ENCODE measurements at places on chromosomes 12 and 14.

- DNase-seq: peak; percentile 2
Measured at GRCh38 chr14:96681829-96682228, 115.4 kb upstream of the VRK1 start.

GRCh38 chr14:77967110-77967509, 167.2 kb downstream of the ADCK1 start:
- DNase-seq: no peak

GRCh38 chr12:76883151-76883550, 4.3 kb upstream of the CSRP2 start:
- peak; percentile 42 for DNase-seq

DNA sequence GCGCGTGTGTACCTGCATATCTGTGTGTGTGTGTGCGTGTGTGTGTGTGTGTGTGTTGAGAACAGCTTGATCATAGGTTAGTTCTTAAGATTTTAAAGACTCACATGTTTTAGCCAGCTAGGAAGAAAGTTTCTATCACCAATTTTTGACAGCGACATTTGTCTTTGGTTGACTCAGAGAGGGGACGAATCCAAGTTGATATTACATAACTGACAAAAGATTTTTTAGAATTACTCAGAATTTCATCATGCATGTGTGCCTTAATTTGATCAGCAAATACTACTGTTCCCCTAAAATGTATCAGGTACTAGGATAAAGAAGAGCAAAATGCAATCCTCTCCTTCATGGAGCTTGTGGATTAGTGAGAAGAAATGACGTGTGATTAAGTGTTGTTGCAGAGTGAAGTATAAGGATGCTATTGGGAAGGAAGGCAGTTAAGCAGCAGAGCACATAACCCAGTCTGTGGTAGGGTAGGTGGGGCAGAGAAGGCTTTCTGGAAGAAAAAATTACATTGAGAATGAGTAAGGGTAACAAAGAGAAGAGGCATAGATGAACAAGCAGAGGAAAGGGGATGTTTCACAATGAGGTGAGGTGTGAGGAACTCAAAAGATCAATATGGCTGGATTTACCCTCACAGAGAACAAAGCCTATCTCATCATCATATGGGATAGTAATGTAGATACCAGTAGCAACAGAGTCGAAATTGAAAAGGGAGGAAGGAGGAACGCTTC, 77.5 kb downstream of the ELK3 start:
- no peak for DNase-seq

- DNase-seq: peak; percentile 32
Measured at GRCh38 chr12:104698871-104699270, 242.1 kb downstream of the CHST11 start.

GRCh38 chr14:94670692-94671285, 58.6 kb downstream of the SERPINA3 start:
- DNase-seq: no peak

- DNase-seq: no peak
Measured at GRCh38 chr12:54191126-54191525, 2.3 kb upstream of the SMUG1 start.

- no peak for DNase-seq
Measured at GRCh38 chr12:31363831-31364230, 37.9 kb upstream of the SINHCAF start.

- peak; percentile 80 for DNase-seq
Measured at GRCh38 chr14:61152851-61153364, 128.2 kb downstream of the TMEM30B start.

DNA sequence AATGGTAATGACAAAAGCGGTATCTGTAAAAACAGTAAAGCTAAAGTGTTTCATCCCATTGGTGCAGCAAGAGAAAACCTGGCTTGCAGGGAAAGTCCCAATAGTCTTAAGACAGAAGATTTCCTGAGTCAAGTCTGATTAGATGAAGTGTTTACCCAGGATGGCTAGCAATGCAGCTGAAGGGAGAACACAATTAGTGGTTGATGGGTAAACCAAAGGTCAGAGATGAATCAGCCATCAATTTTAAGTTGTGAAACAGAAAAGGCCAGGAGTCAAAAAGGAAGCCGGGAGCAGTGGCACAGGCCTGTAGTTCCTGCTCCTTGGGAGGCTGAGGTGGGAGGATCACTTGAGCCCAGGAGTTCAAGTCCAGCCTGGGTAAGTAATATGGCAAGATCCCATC, 52.6 kb downstream of the SEC23A start:
- DNase-seq: peak; percentile 68

DNA sequence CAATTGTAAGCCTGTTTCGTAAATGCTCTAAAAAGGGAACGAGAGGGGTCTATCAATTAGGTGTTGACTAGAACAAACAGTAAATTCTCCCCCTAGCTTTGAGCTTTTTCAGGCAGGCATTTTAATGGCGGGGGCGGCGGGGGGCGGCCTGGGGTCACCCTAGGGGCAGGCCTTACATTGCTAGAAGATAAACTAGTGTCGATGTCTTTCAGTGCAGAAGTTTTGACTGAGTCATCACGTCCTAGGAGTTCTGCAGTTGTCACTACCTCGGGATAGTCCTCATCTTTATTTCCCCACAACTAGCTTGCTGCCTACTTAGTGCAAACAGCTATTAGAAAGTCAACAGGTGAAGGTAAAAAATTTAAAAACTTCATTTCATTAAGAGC, 1.6 kb downstream of the ATP6V1D start:
- no peak for DNase-seq

DNA sequence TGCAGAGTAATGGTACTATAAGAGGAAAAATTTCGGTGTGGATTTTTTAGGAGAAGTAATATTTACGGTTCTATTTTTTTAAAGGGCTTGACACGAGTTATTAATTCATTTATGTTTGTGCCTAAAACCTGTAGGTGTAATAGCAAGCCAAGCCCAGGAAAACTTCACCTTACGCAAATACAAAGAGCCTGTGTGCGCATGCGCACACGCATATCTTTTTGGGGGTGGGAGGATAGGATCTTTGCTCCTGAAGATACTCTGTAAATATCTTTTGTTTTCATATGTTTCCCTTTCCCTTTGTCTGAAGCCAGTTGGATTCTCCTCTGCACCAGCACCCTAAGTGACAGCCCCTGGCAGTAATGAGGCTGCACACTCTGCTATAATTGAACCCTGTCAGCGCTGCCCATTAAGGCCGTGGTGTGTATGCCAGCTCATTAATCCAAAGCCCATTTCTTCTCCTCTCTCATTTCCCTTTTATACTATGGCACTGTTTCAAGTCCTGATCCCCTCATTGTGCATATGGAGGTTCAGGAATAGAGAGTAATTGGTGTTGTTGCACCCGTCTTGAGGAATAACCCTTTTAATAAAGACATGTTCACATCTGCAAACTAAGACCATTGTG, 327.2 kb upstream of the E2F7 start:
- no peak for DNase-seq

- no peak for DNase-seq
Measured at GRCh38 chr12:25424211-25424731, 128.8 kb downstream of the LMNTD1 start.

DNA sequence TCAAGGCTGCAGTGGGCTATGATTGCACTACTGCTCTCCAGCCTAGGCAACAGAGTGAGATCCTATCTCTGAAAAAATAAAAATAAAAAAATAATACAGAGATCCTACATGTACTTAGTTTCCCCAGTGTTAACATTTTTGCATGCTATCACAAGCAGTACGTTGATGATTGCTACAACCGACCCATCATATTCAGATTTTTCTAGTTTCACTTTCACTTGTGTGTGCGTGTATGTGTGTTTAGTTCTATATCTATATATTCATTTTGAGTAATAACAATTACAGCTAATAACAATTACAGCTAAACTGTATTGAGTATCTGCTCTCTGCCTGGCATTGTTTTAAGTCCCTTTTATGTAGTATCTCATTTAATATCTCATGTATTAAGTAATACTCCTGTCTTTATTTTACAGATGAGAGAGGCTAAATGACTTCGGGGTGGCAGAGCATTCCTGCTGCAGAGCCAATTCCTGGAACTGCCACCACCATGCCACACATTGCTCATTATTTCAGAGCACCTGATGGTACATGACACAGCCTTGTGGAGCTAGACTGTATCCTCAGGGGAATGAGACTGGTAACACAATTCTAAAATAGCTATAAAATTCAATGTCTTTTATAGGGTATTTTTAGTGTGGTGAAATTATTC, 153.1 kb downstream of the BCAT1 start:
- no peak for DNase-seq

GRCh38 chr12:53190108-53190729, 9.5 kb upstream of the CSAD start:
- peak; percentile 67 for DNase-seq

DNA sequence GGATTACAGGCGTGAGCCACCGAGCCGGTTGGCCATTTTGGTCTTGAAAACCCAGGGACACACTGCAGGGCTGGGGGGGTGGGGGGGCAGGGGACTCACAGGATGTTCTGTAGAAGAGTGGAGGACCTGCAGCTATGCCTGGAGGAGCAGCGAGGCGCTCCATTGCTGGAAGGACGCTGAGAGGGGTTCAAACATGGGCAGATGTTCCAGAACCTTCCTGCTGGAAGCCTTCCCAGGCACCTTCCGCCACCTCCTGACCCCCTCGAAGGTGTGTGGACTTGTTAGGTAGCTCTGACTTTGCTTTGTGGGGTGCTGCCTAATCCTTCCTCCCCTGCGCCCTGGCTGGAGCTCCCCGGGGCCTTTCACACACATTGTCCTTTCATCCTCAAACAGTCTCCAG, 19.6 kb upstream of the PPP1R13B start:
- no peak for DNase-seq
